Hematopoietic multipotent progenitor cell treated with erythropoietin and hydrocortisone succinate and interleukin-3 and kit ligand, for 17 days (in vitro differentiated cells): ENCODE measurements at places on chromosomes 16 and 17.

DNA sequence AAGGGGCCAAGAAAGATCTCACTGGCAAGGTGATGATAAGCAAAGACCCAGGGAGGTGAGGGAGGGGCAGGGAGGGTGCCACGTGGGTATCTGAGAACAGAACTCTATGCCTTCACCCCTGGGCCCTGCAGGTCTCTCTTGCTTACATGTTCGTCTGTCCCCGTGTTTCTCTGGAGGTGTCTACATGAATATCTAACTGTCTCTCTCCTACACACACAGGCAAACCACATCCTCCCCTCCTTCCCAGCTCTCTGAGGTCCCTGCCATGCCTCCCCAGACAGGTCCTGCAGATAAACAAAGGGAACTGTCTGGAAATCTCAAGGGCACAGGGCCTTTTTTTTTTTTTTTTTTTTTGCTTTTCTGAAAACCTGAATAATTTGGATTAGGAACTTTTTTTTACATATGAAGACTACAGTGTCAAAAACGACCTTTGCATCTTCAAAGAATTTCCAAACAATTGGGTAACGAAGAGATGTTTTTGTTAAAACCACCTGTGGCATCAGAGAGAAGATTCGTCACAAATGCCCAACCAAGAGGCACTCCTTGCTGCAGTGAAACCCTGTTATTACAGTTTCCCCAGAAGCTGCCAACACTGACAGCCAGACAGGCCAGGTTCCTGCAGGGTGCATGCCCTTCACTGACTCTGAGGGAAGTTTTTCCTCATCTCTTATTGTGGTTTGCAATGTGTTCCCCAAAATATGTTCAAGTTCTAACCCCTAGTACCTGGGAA, 17.8 kb downstream of the PLLP start:
- peak; percentile 41 for DNase-seq

GRCh38 chr17:9998060-9998459, 93.0 kb upstream of the RCVRN start:
- no peak for DNase-seq

DNA sequence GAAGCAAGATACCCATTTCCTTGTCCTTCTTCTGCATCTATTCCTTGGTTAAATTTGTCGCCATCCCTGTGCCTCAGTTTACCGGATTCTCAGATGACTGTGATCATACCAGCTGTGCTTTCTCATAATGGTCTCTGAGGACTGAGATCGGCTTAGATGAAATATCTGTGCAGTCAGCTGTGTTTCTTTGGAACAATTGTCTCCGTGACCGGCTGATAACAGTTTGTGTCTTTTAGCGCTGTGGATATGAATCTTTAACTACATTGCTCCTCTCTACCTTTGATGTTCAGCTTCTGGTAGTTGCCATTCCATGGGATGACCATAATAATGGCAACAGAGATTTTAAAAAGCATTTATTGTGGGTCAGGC, 473 bp downstream of the FTO start:
- no peak for DNase-seq

DNA sequence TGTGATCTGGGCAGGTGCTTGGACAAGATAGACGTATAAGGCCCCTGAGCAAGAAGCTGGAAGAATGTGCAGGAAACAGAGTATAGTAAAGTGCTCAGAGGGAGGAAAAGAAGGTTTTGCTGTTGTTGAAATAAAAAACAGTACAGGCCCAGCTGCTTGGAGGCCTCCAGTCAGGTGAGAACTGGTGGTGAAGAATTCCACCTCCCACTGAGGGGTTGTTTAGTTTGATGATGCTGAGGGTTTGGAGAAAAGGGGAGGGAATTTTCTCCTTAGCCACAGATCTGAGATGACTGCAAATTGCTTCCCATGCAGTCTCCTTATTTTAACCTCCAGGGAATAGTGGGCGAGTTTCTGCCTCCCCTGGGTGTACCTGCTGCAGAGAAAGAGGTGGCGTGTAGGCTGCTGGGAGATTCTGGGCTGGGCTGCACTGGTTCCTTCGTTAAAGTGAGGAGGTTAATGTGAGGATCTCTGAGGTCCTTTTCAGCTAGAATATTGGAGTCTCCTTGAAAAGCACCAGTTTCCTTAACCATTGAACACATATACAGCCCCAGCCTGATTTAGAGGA, 25.8 kb downstream of the SMPD3 start:
- no peak for DNase-seq

DNA sequence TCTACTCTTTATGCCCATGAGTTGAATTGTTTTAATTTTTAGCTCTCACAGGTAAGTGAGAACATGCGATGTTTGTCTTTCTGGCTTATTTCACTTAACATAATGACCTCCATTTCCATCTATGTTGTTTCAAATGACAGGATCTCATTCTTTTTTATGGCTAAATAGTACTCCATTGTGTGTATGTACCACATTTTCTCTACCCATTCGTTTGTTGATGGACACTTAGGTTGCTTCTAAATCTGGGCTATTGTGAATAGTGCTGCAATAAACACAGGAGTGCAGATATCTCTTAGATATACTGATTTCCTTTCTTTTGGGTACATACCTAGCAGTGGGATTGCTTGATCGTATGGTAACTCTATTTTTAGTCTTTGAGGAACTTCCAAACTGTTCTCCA, 19.3 kb upstream of the CA4 start:
- no peak for DNase-seq

DNA sequence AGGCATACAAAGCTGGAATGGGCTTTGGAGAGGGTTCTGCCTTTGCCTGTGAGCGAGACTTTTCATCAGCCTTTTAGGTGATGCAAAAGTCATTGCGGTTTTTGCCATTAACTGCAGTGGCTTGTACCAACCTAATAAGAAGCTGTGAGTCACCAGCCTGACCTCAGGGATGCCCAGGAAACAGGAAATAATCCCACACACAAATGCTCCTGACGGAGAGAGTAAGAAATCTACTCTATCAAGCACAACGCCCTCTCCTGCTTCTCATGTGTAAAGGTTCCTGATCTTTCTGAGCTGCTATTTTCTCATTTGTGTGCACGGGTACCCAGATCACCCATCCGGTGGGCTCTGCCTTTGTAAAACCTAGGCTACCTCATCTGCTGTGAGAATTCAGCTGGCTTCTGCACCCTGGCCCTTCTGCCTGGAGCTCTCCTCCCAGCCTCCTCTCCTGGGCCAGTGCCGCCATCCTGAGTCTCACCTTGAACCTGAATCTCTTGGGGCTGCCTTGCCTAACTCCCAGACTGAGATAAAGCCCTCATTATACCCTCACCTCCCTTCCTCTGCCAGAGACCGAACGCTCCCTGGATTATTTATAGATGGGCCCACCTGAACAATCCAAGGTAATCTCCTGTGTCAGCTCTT, 299.7 kb downstream of the C16orf95 start:
- DNase-seq: no peak

GRCh38 chr17:9037736-9038135, 16.4 kb downstream of the NTN1 start:
- DNase-seq: no peak

DNA sequence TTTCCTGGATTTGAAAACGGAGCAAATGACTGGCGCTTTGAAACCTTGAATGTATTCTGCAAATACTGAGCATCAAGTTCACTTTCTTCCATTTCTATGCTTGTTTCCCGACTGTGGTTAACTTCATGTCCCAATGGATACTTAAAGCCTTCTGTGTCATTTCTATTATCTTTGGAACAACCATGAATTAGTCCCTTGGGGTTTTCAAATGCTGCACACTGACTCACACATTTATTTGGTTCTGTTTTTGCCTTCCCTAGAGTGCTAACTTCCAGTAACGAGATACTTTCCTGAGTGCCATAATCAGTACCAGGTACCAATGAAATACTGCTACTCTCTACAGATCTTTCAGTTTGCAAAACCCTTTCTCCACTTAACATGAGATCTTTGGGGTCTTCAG, 32.3 kb downstream of the BRCA1 start:
- DNase-seq: no peak

DNA sequence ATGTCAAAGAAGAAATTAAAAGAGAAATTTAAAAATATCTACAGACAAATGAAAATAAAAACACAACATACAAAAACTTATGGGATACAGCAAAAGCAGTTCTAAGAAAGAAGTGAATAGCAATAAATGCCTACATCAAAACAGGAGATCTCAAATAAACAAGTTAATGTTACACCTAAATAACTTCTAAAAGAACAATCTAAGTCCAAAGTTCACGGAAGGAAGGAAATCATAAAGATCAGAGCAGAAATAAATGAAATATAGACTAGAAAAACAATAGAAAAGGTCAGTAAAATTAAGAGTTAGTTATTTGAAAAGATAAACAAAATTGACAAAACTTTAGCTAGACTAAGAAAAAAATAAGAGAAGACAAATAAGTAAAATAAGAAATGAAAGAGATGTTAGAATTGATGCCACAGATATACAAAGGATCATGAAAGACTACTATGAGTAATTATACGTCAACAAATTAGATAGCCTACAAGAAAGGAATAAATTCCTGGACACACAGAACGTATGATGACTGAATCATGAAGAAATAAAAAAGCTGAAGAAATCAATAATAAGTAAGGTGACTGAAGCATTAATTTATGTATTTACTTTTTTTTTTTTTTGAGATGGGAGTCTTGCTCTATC, 100.4 kb downstream of the CEP112 start:
- DNase-seq: no peak

DNA sequence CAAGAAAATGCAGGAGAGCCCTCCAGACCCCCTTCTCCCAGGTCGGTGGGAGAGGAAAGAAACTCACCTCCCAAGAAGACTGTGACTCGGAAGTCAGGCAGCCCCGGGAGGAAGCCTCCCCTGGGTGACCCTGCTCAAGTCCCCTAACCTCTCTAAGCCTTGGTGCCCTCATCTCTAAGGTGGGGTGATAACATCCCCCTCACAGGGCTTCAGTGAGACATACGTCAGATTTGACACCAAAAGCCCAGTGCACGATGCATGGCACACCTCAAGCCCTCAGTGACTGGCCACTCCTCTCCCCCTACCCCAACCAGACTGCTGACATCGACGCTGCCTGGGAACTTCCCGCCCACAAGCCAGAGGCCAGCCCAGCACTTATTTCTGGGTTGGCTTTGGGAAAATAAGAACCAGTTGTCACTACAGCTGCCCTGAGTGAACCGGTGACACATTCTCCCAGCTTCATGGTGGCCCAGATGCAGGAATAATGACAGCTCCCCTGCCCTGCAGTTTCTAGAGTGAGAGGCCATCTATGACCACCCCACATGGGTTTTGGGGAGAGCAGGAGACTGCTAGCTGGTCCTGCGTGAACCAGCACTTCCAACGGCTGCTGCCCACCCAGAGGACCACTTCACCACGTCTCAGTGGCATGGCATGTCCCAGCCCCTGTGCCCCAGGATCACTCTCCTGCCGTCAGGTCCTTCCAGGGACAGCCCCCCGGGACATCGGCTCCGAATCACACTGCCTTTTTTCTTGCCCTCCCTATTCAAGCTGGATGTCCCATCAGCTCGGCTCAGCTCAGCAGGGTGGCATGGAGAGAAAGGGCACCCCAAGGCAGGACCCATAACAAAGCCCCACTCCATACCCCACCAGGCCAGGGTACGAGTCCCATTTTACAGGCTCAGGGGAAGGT, 9.5 kb downstream of the KNOP1 start:
- DNase-seq: no peak

GRCh38 chr17:45220079-45220478, 1.6 kb upstream of the FMNL1 start:
- DNase-seq: no peak

DNA sequence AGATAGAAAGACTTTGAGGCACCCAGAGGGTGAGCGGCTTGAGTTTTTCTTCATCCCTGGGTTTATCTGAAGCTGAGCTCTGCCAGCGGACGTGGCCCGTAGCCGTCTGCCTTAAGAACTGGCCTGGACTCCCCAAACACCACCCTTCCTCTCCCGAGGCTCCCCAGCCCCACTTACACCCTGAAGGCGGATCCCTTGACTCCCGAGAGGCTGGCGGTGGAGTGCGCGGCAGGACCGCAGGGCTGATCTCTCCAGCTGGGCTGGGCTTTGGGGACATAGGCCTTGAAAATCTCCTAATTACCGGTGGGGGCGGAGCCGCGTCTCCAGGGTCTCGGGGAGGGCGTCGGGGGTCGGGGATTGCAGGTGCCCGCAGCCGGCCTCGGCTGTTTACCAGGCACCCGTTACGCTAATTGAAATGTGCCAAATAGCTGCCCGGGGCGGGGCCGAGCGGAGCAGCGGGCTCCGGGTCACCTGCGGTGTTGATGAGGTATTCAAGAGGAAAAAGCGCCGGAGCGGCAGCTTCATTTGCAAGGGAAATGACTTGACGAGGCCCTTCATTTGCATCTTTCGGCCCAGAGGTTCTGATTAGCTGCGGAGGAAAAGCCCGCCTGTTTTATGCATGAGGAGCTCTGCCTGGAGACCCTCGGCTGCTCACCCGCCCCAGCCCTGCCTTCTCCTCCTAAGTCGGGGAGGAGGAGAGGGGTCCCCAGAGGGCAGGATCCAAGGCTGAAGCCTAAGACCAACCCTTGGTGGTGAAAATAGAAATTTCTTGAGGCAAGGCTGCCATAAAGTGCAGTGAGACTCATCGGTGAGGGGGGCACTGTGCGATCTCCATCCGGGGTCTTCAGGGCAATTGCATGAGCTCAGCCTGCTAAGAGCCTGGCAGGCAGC, 100.7 kb downstream of the MGAT5B start:
- DNase-seq: no peak

GRCh38 chr17:70137451-70138230, 31.7 kb upstream of the KCNJ2 start:
- DNase-seq: no peak

DNA sequence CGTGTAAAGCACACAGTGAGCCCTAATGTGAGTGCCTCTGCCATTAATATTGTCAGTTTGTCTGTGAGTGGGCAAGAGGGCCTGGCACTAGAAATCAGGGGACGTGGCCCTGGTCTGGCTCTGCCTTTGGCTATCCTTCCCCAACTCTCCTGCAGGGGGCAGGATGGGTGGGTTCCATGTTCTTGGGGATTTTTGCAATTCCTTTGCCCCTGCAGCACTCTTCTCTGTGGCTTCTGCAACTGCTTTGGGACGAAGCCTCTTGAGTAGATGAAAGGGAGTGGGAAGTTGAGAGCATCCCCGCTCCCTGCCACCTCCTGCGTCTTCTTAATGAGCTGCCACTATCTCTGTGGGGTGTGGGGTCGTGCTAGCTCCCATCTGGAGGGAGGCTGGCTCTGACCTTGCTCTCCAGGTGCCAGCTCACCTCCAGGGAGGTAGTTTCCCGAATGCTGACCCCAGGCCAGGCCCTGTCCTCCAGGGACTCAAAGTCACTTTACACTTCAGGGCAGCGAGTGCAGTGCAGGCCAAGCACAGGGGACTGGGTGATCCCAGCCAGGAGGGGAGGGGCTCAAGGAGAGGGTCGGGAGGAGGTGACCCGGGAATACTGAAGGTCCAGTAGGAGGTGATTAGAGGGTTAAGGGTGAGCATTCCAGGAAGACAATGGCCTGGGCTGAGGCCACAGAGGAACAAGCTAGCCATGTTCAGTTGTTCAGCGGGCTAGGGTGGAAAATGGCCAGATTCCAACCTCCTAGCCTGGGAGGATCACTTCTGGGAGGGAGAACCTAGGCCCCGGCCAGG, 121.0 kb upstream of the NLRP1 start:
- no peak for DNase-seq
